ENCODE measurements at places on chromosomes 3 and 15. TPM values are rescaled to one million over a fixed set of nuclear protein-coding genes. Genes with fewer than 3 reads are reported as not detected.
A peak's percentile ranks its signal among the peaks of the same experiment; 100 is the strongest.

Gene SHISA5
- total RNA-seq, result 60.3 TPM

Gene FOXB1
- not detected for total RNA-seq

Gene ASB7
- total RNA-seq, result 6.9 TPM

Gene CCDC54
- not detected for total RNA-seq

Gene LRRC34
- total RNA-seq, result 1.6 TPM

Gene PLSCR5
- not detected for total RNA-seq

Gene POC1A
- 2.1 TPM for total RNA-seq

Gene GOLGA6L7
- total RNA-seq, result not detected

Gene PATL2
- 2.7 TPM for total RNA-seq

Gene RLBP1
- not detected for total RNA-seq

Gene AHSG
- total RNA-seq, result not detected

Gene GPR62
- total RNA-seq, result 0.13 TPM

Gene CLEC3B
- 34.8 TPM for total RNA-seq

DNA sequence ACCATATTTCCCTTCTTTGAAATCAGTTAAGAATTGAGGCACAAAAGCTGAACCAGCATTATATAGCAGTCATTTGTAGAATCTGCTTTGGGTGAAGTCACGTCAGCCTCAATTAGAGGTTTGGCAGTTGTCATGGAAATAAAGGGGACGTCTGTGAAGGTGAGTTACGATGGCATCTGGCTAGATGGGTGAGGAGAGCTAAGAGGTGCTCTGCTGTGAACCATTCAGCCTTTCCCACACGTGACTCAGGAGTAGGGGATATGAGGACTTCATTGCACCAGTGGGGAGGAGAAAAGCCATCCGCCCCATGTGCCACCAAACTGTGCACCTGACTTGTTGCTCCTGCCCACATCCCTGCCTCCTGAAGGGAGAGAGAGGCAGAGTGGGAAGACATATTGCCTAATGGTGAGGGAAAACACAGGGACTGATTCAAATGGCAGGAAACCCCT lies 2.8 kb upstream of the C15orf40 start:
- no peak for DNase-seq

DNA sequence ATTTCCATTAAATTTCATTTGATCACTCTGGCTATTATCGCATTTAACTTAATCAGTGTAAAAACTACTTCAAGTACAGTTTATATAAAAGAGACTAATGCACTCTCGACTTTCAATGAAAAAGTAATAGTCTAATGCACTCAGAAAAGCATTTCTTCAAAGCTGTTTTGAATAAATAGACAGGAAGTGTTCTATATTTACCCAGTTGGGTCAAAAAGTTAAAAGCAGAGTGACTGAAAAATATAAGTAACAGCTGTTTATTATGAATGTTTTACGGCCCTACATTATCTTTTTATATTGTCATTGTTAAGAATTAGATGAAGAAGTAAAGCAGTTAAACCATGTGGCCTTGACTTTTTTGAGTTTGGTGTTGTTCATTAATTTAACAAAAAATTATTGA lies 391.8 kb downstream of the ZPLD1 start:
- DNase-seq, result no peak

- no peak for DNase-seq
Observed at GRCh38 chr15:27855137-27855536, 244.0 kb downstream of the OCA2 start.

- no peak for DNase-seq
Observed at GRCh38 chr3:99126316-99126715, 224.8 kb upstream of the DCBLD2 start.

DNA sequence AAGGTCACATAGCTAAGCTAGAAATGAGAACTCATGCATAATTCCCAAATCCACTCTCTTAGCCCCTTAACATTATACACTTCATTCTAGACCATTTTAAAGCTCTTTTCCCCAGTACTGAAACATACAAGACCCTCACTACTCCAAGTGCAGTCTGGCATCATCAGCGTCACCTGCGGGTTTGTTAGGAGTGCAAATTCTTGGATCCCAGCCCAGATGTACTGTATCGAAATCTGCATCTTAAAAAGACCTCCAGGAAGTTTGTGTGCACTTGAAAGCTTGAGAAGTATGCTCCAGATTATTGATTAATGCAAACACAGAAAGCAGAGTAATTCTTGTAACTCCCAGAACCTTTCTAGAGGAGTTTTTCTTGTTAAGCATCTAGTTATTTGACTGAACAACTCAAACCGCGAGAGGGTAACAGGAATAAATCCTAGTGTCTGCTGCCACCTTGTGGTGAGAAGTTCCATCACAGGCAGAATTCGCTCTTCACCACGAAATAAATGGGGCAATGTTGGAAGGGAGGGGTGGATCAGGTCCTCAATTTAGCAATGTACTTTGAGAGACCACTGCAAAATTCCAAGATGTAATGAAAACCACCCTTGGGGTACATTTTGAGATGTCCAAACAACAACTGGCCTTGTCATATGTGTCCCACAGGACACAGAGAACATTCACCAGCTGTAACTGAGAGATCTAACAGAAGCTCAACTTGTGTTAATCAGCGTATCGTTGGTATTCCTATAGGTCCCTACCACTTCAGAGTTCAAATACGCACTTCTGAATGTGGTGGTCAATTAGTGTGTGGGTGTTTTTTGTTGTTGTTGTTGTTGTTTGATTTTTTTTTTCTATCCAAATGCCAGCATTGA lies 583 bp upstream of the C3orf49 start:
- no peak for DNase-seq

- DNase-seq, result no peak
Observed at GRCh38 chr3:20051123-20051806, 11.0 kb downstream of the KAT2B start.

- DNase-seq, result no peak
Observed at GRCh38 chr15:27499191-27499590, 528.2 kb downstream of the GABRG3 start.

- DNase-seq, result no peak
Observed at GRCh38 chr15:55827204-55827603, 84.3 kb upstream of the PRTG start.

DNA sequence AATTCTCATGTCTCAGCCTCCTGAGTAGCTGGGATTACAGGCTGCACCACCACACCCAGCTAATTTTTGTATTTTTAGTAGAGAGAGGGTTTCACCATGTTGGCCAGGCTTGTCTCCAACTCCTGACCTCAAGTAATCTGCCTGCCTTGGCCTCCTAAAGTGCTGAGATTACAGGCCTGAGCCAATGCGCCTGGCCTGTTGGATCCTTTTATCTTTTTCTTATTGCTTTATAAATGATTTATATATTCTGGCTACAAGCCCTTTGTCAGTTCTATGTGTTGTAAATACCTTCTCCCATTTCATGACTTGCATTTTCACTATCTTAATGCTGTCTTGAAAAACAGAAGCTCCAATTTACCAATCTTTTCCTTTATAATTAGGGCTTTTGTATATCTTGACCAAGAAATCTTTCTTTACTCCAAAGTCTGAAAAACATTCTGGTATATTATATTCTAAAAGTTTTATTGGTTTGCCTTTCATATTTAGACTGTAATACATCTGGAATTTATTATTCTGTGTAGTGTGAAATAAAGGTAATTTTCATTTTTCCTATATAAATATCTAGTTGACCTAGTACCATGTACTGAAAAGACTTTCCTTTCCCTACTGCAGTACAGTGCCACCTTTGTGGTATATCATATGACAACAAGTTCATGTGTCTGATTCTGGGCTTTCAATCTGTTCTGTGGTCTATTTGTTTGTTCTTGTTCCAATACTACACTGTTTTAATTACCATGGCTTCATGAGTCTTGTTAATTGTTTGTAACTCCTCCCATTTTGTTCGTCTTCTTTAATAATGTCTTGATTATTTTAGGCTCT lies 52.9 kb upstream of the RNU6-1 start:
- no peak for DNase-seq

DNA sequence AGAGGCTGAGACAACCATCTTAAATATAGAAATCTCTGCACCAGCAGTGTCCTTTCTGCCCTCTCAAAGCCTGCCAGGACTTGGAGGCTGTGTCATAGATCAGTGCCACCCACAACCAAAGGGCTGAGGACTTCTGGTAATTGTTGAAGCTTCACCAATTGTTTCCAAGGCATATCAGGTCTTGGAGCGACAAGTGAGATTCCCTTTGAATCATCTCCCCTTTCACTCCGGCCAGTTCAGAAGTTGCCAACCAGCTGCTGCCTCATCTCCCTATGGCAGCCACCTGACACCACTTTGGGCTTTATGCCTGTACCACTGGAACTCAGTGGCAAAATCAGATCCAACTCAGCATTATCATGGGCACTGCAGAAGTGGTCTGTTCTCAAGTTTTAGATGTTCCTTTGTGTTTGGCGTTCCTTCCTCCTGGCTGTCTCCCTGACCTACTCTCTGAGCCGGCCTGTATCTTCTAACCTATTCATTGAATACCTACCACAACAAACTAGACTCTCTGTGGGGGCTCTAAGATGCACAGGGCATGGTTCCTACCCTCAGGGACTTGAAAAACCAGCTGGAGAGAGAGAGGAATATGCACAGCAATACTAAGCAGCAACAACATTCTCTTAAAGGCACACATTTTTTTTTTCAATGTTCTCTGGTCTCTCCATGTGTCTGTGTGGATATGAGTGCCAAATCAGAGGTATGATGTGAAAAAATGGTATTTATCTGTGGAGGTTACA lies 90.8 kb upstream of the PFN2 start:
- peak; percentile 29 for DNase-seq

DNA sequence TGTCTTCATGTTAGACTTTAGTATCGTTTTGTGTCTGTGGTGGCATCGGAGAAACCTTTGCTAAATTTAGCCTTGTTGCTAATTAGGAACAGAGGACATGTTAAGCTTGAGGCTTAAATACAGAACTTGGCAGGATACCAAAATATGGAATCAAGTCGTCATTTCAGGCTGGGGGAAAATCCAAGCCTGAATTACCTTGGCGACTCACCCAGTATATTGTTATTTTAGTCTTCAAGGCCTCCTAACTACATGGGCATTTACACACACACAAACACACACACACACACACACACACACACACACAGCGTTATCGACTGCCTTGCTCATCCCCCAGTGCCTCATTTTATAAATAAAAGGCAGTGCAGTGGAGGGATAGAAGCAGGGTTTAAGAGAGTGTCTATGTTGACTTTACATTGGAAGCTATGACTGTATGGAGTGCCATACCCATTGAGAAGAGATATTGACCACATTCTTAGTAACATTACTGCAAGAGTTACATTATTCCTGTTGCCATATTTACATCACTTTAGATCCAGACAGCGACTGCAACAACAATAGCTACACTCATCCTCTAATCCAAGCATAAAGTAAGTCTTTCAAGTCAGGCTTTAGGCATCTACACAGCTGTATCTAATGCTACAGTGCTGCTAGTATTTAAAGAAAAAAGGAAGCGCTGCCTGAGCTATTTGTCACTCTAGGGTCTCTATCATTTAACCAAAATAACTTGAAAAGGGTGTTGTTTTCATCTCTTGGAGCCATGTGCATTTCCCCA lies 210.8 kb upstream of the SEMA6D start:
- peak; percentile 29 for DNase-seq

GRCh38 chr3:7518026-7518425 lies 657.1 kb downstream of the GRM7 start:
- no peak for DNase-seq

- DNase-seq, result no peak
Observed at GRCh38 chr15:29071232-29071881, 185.6 kb downstream of the APBA2 start.

DNA sequence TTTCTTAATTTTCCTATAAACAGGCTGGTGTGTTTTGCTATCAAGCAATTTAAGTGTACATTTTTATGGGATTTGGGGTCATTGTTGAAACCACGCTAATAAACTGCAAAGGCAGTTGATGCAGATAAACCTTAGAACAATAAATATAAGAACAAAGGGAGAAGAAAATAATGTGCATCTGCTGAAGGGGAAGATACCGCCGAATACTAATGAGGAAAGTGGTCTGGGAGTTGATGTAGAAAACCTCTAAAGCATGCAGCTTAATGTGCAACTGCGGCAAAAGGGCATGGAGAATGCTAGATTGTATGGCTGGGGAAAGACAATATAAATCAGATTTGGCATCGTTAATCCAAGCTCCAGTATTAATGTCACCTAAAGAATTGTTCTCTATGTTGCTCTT lies 29.8 kb upstream of the CHL1 start:
- no peak for DNase-seq

DNA sequence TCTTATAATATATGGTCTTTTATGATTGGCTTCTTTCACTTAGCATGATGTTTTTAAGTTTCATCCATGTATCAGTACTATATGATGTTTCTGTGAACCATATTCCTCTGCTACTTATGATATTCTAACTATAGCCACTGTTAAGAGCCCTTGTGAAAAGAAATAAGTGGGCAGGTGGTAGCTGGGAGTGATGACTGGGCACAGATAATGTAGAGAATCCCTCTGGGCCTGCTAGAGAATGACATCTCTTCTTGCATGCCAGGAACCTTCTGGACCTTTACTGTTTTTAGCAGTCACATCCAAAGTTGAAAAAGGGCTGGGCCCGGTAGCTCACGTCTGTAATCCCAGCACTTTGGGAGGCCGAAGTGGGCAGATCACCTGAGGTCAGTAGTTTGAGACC lies 10.2 kb downstream of the IDH3A start:
- no peak for DNase-seq

DNA sequence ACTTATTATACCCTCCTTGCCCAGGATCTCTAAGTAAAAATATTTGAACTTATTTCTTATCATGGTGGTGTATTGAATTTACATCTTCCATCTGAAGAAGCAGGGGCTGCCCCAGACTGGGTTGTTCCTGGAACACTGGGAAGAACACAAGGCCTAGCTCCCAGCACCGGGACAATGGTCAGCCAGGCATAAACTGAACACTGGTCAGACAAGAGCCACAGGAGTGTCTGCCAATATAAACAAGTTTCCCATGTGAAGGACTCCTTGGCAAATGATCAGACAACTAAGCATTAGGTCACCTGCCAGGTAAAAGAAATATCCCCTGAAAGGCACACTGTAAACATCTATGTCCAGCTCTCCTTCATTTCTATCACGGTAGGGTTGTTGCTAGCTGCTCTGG lies 172.4 kb downstream of the ATP8B4 start:
- DNase-seq, result no peak

GRCh38 chr3:42852441-42852840 lies 23.2 kb downstream of the CYP8B1 start:
- no peak for DNase-seq
